ENCODE measurements at places on chromosomes 7 and 10.
A peak's percentile ranks its signal among the peaks of the same experiment; 100 is the strongest.

GRCh38 chr10:102698894-102699293 lies 15.3 kb downstream of the ARL3 start:
- DNase-seq: no peak

- no peak for DNase-seq
Measured at GRCh38 chr7:96479015-96479645, 157.2 kb upstream of the SLC25A13 start.

- no peak for DNase-seq
Measured at GRCh38 chr7:147411096-147411495, 1179.5 kb upstream of the C7orf33 start.

- no peak for DNase-seq
Measured at GRCh38 chr7:101701153-101701794, 72.2 kb upstream of the MYL10 start.

DNA sequence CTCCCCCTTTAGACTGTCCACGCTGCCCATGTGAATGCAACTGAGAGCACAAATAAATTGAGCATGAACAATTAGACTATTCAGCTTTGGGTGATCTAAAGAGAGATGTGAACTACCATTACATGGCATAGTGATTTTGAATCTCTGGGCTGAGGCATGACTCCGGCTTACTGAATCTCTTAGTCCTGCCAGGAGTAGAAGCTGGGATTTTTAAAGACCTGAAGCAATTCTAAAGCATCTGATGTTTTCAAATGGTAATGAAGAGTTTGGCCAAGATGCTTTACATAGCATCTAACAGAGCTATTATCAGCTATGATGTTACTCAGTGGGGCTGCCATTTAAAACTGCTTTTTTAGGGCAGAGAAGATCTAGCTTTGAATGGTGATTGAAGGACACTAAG lies 1059.1 kb downstream of the SORCS3 start:
- DNase-seq: no peak

DNA sequence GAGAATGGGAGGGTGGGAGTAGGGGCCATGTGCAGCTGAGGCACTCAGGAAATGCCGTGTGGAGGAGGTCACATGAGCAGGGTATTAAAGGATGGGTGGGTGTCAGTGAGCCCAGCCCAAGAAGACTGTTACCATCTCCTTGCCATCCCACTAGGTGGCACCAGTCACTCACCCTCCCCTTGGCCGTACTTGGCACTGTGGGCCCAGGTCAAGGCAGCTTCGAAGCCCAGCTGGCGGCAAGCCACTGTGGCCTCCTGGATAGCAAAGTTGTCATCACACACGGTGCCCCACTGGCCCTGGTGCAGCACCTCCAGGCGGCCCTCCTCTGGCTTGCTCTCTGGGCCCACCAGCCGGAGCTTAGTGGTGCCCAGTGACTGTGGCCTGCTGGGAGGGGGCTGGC lies 5.4 kb downstream of the LOXL4 start:
- peak; percentile 38 for DNase-seq

GRCh38 chr7:84469034-84469433 lies 274.4 kb upstream of the SEMA3A start:
- DNase-seq: no peak

DNA sequence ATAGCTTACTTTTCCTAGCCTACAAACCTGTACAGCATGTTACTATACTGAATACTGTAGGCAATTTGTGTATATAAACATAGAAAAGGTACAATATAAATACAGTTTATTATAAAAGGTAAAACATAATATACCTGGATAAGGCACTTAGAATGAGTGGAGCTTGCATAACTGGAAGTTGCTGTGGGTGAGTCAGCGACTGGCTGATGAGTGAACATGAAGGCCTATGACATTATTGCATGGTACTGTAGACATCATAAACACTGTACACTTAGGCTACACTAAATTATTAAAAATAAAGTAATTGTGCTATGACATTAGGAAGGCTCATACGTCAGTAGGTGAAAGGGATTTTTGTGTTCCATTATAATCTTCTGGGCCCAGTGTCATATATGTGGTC lies 228.8 kb downstream of the HDAC9 start:
- DNase-seq: no peak

DNA sequence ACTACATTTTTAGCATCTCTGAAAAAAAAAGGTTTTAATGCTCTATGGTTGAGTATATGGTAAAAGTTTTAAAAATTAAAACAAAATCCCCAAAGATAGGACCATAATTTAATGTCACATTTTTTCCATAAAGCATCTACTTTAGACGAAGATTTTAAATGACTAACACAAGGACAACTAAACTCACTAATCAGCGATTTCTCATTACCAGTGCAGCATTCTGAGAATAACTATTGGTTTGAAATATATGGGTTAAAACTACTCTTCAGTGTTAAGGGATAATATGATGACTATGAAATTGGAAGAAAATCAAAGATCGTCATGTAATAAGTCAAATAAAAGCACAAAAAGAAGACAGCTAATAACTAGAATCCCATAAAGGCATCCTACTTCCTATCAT lies 118.4 kb downstream of the CNOT4 start:
- DNase-seq: no peak

GRCh38 chr10:95840121-95840520 lies 67.7 kb upstream of the CC2D2B start:
- no peak for DNase-seq

DNA sequence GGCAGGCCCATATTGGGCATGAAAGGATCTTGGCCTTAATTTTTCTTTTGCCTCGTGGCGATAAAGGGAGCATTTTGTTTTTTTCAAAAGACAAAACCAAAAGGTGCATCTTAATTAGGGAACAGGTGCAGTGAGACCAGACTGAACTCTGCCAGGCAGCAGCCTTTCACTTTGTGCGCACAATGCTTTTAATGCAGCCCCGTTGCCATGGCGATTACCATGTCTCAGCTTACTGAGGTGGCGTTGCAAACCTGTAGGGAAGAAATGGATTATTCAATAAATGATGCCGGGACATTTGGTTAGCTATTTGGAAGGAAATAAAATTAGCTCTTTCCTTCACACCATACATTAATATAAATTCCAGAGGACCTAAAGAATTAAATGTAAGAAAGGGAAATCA lies 61.9 kb downstream of the MYL10 start:
- no peak for DNase-seq

- DNase-seq: no peak
Measured at GRCh38 chr10:76558586-76558985, 1079.0 kb downstream of the KCNMA1 start.

- no peak for DNase-seq
Measured at GRCh38 chr10:102744374-102745051, 765 bp downstream of the WBP1L start.

DNA sequence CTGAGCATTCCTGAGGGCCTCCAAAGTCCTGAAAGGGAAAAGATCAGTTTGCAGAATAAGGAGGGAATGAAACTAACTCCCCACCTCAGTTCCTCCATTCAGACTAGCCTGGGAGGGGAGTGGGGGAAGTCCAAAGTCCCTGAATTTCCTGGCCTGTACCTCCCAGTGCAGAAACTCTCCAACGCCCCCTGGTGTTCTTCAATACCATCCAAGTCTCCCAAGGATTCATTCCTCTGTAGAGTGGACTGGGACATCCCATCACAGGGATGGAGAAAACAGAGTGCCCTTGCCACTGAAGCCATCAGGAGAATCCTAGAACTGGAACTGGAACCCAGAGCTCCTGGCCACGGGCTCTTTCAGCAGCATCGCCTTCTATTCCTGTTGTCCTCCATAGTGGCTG lies 1.6 kb upstream of the COL13A1 start:
- DNase-seq: peak; percentile 73

GRCh38 chr7:49789736-49790135 lies 16.3 kb downstream of the VWC2 start:
- no peak for DNase-seq

- no peak for DNase-seq
Measured at GRCh38 chr10:121311812-121312443, 286.3 kb downstream of the FGFR2 start.

- no peak for DNase-seq
Measured at GRCh38 chr10:11473128-11473760, 138.2 kb downstream of the USP6NL start.

DNA sequence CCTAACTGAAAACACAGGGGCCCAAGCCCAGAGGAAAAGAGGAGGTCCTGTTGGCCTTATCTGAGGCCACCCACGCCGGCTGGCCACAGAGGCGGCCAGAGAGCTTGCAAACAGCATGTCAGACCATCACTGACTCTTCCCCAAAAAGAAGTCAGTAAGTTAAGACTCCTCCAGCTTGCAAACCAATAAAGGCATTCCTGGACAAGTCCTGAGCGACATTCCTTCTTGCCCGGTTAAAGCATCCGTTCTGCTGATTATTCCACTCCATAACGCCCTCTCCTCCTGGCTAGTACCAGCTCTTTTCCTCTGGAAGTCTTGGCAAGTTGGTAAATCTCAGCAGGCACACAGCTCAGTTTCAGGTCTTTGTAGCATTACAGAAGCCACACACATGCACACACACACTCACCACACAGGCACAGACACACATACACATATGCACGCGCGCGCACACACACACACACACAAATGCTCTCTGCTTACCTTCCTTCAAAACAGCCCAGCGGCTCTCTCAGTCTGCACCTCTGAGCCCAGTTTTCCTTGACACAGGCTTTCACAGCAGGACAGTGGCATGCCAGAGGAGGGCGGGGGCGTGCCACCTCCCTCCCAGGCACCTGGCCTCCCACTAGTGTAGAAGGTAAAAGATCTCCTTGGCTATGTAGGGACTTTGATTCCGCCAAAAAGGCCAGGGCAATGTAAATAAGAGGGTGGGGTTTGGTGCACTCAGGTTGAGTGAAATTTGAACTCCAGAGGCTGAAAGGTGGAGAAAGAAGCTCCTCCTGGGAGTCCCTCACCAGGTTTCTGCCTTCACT lies 201.4 kb downstream of the TNS3 start:
- no peak for DNase-seq

- DNase-seq: no peak
Measured at GRCh38 chr10:79260811-79261740, 86.2 kb upstream of the PPIF start.

GRCh38 chr7:144588559-144589051 lies 185.1 kb upstream of the NOBOX start:
- DNase-seq: no peak

DNA sequence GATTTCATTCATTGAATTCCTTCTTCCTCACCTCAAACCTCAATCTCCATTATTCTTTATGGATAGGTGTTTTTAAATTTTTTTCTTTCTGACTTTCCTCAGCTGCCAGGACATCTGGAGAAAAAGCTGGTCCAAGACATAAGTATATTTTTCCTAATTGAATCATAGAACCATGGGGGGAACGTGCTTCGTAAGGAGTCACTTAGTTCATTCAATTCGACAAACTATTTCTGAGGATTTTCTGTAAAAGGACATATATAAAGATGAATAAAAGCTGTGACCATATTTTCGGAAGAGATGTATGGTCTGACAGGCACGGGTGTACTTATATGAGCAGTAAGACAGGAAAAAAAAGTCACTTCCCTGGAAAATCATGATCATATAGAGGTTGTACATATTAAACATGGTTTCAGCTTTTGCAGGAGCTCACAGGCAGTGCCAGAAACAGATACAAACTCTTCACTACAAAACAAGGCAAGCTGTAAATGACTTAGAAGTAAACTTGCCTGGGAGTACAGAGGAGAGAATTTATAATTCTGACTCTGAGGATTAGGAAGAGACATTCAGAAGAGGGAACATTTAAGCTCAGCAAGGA lies 88.2 kb upstream of the EGR2 start:
- no peak for DNase-seq

DNA sequence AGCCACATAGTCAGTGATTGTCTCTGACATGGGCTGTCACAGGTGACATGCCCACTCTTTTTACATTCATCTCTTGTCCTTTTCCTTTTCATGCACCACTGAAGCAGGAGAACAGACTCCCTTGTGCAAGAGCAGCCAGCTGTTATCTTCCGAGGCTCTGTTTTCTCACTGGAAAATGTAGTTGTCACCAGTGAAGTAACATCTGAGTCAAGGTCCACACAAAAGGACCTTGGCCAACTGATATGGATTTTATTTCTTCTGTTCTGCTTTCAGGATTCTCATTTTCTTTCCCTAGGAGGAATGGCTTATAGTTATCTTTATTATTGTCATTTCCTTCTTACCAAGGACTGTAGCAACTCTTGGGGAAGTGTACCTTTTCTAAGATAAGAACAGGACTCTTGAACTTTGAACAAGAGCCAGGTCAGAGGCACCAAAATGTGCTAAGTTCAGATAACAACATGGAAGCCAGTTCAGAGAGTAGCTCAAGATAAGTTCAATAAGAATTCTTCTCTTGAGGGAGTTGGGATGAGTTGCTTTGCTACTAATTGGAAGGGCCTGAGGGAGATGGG lies 22.7 kb downstream of the AVPI1 start:
- no peak for DNase-seq

DNA sequence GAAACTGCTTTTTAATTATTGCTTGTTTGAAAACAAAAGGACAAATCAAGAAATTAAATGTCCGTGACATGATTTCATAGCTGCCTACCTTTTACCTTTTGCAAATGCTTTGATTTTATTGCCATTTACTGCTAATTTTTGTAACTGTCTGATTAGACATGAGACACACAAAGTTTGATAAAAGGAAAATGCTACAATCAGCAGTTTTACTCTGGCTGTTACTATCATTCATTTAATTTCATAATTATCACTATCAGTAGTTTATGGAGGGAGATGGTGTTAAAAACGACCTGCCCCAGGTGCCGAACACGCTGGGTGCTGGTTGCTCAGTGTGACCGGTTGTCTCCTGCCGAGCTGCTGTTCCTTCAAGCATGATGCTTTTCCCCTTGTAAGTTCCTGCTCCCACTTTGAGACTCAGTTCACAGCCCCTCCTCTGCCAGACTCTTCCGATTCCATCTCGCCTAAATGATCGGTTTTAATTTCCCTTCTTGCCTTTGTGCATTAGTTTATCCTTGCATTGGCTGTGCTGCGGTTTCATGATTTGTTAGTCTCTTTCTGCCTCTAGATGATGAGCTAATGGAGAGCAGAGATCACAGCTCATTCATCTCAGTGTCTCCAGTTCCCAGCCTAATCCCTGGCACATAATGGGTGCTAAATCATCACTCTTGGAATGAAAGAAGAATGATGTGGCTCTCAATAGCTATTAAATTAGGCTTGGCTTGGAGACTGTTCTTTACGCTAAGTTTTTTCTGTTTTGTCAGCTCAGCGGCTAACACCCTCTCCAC lies 110.6 kb downstream of the PFKFB3 start:
- DNase-seq: no peak

GRCh38 chr10:65793738-65794425 lies 1132.0 kb upstream of the LRRTM3 start:
- DNase-seq: no peak

DNA sequence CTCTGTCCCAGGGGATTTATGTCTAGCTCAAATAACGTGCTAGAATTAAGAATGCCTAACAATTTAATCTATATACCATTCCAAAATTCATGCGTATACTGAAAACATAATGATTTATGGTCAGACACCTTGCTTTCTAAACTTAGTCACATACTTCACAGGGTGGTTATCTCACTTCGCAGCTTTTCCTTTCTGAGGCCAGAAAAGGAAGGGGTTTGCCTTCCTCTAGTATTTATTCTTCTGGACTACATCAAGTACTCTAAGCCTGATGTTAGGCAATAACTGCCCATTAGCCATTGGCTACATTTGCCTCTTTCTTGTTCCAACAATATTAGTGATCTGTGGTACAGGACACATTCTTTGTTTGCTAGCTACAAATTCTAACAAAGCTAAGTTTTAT lies 72.6 kb upstream of the FHIP2A start:
- no peak for DNase-seq

- no peak for DNase-seq
Measured at GRCh38 chr7:24732646-24733413, 24.4 kb downstream of the GSDME start.
